Activated naive CD8-positive, alpha-beta T cell treated with anti-CD3 and anti-CD28 coated beads, Interleukin-2, amount 50 U/mL, for 24 hours (primary cell): ENCODE measurements at places on chromosomes 7 and 10.

- DNase-seq = no peak
These were observed 32.1 kb downstream of the AFAP1L2 start for GRCh38 chr10:114372179-114372578.

GRCh38 chr10:79219322-79219957 is 127.8 kb upstream of the PPIF start:
- DNase-seq = no peak

GRCh38 chr10:114151486-114151885 is 22.5 kb downstream of the CCDC186 start:
- DNase-seq = no peak

GRCh38 chr7:144885478-144885877 is 49.6 kb upstream of the TPK1 start:
- DNase-seq = no peak

DNA sequence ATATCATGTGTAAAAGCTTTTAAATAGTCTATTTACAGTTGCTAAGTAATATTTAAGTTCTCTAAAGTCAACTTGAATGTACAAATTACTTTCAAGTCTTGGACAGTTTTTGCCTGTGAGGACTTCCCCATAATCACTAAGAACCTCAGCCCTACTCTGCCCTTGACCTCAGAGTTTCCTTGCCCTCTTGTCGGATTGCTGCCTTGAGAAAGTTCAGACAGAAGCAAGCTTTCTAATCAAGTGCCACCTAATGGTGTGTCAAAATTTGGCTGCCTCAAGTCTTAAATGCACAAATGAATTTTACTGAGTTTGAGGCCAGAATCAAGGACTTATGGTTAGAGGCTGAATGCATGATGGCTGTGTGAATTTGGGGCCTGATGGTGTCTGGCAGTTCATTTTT is 88.3 kb upstream of the KAT6B start:
- DNase-seq = no peak
